ENCODE measurements at places on chromosomes 3 and 15.

DNA sequence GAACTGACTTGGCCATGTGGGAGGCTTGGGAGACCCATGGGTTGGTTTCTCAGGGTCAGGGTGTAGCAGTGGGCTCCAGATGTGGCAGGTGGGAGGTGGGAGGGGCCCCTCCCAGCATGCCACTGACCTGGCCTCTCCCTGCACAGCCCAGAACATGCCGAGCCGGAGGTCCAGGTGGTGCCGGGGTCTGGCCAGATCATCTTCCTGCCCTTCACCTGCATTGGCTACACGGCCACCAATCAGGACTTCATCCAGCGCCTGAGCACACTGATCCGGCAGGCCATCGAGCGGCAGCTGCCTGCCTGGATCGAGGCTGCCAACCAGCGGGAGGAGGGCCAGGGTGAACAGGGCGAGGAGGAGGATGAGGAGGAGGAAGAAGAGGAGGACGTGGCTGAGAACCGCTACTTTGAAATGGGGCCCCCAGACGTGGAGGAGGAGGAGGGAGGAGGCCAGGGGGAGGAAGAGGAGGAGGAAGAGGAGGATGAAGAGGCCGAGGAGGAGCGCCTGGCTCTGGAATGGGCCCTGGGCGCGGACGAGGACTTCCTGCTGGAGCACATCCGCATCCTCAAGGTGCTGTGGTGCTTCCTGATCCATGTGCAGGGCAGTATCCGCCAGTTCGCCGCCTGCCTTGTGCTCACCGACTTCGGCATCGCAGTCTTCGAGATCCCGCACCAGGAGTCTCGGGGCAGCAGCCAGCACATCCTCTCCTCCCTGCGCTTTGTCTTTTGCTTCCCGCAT, 7.9 kb upstream of the STAB1 start:
- no peak for DNase-seq

- DNase-seq: peak; percentile 11
Observed at GRCh38 chr3:194203482-194204041, 67.6 kb downstream of the HES1 start.

- DNase-seq: no peak
Observed at GRCh38 chr3:64600246-64600950, 87.4 kb downstream of the ADAMTS9 start.

DNA sequence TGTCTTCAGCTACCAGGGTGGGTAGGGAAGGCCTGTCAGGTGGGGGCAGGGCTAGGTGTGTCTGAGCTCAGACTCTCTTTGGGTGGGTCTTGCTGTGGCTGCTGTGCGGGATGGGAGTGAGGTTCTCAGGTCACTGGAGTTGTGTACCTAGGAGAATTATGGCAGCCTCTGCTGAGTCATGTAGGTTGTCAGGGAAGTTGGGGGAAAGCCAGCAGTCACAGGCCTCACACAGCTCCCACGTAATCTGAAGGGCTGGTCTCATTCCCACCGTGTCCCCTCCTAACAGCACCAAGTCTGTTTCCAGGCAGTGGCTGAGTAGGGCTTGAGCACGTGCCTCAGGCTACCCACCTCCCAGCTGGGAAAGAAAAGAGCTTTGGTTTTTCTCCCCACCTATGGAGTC, 67.0 kb downstream of the CHCHD4 start:
- no peak for DNase-seq

GRCh38 chr3:14672588-14672987, 2.4 kb upstream of the C3orf20 start:
- DNase-seq: no peak

- no peak for DNase-seq
Observed at GRCh38 chr15:67117370-67117769, 52.0 kb downstream of the SMAD3 start.

- no peak for DNase-seq
Observed at GRCh38 chr15:76866716-76867321, 38.3 kb downstream of the SCAPER start.

DNA sequence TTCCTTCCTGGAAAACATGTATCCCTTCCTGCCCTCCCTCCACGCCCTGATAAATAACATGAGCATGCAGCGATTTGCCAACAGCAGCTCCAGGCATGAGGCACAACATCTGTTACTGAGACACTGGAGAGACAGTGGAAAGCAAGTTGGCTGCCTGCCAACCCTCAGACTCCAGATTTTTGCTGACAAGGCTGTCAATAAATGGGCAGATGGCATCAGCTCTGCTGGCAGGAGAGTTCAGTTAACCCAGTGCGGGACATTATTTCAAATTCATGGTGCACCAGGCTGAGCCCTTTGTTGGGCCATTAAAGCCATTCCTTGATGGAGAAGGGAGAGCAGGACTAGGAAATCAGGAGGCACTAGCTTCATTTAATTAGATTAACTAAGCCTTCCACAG, 293.3 kb downstream of the MEX3B start:
- no peak for DNase-seq

GRCh38 chr15:82907350-82907749, 45.2 kb downstream of the HOMER2 start:
- DNase-seq: no peak

DNA sequence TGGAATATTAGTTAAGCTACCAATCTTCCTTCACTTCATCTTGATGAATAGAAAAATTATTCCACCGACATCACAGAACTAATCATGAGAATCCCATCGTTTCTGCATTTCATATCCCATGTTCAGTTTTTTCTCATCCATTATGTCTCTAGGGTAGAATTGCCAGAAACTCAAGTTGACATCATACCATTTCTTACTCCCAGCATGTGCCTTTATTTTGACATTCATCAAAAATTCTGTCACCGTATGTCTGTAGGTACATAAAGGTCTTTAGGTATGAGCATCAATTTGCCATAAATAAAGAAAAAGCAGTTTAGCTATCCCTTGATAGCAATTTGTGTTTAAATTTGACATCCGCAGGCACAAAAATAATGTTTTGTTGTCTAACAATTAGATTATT, 175.5 kb upstream of the ROBO2 start:
- DNase-seq: no peak

- DNase-seq: no peak
Observed at GRCh38 chr3:122996038-122996580, 31.5 kb downstream of the SEMA5B start.

DNA sequence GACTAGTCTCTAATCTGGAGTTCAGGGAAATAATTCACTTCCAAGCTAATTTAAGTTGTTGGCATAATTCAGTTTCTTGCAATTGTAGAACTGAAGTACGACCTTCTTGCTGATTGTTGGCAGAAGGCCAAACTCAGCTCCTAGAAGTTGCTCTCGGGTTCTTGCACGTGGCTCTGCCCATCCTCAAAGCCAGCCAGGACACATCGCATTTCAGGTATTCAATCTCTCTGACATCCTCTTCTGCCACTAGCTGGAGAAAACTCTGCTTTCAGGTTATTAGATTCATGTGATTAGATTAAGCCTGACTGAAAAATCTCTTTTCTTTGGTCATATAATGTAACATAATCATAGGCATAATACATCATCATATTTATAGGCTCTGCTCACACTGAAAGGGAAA, 362.0 kb downstream of the ZPLD1 start:
- no peak for DNase-seq

GRCh38 chr3:45123030-45123429, 23.1 kb downstream of the CDCP1 start:
- DNase-seq: no peak

- DNase-seq: no peak
Observed at GRCh38 chr15:72939514-72940228, 112.6 kb upstream of the NEO1 start.

- DNase-seq: no peak
Observed at GRCh38 chr3:52881871-52882270, 15.5 kb downstream of the STIMATE start.

DNA sequence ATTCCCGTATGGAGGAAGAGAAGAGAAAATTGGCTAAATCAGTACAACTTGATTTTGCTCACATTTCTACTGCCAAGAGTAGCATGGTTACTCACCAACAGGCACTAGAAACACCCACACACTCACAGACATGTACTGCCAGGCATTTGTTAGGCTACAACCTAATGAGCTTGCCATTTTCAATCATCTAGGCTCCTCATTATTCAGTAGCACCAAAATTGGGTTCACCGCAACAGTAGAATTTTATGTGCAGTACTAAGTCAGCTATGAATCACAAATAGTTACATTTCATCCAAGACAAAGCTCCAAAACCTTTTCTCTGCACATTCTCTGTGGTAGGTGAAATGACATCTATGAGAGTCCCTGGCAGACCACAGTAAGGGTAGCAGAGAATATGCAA, 15.0 kb upstream of the THUMPD3 start:
- no peak for DNase-seq

GRCh38 chr15:32668942-32669341, 27.4 kb downstream of the SCG5 start:
- no peak for DNase-seq

GRCh38 chr3:127440384-127440783, 150.1 kb downstream of the TPRA1 start:
- DNase-seq: no peak

GRCh38 chr15:74206801-74207281, 4.3 kb upstream of the STRA6 start:
- no peak for DNase-seq

- no peak for DNase-seq
Observed at GRCh38 chr15:57332326-57332725, 44.0 kb upstream of the CGNL1 start.

- no peak for DNase-seq
Observed at GRCh38 chr3:38643592-38643991, 5.9 kb downstream of the SCN5A start.

DNA sequence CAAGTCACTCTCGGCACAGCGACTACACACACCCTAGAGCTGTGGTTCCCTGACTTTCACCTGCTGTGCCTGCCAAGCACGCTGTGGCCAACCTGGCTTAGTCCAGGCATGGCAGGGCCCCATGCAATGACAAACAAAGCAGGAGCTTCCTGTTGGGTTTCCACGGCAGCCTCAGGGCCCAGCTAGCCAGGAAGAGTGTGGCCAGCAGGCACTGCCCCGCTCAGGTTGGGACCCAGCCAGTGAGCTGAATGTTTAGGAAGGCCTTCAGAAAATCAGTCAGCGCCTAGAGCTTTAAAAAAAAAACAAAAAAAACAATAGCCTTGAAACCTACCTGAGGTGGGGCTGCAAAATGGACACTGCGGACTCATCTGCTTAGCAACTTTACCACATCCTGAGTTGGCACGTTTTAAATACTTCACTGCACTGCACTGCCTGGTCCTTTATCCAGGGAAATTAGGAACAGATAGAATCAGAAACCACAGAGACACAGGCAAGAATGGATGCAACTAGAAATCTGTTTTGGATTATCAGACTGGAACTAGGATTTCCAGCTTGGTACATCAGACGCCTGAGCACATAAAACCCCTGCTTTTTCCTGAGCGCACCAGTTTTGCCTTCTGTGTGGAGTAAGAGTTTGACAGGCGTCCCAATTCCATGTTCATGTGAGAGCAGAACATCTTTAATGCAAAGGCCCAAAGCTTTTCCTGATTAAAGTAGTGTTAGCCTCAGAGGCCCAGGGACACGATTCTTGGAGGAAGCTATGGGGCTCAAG, 36.2 kb upstream of the LDHAL6B start:
- DNase-seq: no peak

GRCh38 chr3:105594219-105594618, 227.5 kb downstream of the ALCAM start:
- no peak for DNase-seq

DNA sequence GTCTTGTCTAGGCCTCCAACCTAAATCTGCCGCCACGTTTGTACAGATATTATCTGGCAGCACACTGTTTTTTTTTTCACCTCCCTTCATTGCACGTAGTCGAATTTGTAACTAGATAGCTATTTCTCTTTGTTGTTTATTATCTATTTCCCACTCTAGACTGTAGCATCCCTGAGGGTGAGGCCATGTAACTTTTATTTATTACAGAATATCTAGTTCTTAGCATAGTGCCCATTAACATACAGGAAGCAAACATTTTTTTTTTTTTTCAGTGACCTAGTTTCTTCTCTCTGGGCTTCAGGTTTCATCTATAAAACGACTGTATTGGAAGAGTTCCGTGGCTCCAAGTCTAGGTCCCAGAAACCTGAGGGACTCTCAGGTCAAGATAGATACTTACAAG, 354.3 kb downstream of the FGF12 start:
- no peak for DNase-seq

DNA sequence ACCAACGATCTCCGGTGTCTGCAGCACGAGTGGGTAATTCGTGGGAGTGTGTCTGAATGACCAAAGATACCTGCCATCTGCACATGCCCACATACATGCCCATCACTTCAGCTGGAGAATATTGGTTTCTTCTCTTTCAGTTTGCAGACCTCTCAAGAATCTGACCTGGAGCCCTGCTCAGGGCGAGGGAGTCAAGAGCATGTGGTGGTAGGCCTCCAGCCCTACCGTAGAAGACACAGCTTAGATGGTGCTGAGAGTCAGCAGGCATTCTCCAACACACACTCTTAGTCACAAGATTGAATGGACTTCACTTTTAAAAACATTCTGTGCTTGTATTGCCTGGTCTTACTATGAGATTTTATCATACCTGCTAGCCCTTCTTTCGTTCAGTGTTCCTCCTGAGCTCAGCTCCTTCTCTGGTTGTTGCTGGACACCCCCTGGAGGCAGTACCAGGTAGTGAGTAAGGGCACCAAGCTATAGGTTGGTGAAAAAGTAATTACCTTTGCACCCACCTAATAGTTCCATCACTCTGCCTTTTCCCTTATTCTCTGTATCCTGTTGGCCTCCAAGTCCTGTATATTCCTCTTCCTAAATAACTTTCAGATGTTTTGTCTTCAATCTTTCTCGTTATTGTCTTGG, 252.0 kb downstream of the CACNA2D3 start:
- DNase-seq: no peak

- DNase-seq: no peak
Observed at GRCh38 chr3:193890016-193890897, 245.7 kb upstream of the HES1 start.

DNA sequence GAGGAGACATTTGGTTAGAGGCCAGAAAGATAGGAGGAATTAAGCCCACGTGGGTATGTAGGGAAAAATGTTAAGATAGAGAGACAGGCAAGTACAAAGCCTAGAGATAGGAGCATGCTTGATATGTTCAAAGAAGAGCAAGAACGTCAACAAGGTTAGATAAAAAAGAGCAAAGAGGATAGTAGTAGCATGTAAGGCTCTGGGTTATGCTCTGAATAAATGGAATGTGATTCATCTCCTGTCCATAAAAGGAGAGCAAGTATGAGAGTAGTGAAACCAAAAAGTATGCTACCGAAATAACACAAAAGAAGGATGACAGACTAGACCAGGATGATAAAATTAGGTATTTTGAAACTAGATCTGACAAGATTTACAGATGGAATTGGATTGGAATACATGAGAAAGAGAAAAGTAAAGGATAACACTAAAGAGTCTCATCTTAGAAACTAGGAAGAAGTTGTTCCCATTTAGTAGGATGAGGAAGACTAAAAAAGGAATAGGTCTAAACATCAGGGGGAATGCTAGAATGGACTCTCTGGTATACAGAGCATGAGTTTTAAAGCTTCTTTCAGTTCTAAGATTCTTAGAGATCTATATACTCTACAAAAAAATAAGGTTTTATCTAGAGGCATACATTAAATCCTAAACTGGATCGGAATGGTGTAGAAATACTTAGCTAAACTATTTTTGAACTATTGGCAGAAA, 59.1 kb downstream of the TRPM7 start:
- no peak for DNase-seq

GRCh38 chr3:165669967-165670366, 167.3 kb downstream of the BCHE start:
- no peak for DNase-seq

Data from CD4-positive, alpha-beta T cell treated with Interferon gamma for 1 hour (primary cell).